T-helper 1 cell (primary cell): ENCODE measurements at places on chromosomes 2 and 18.

- no peak for DNase-seq
These were observed 88.4 kb downstream of the DDX18 start for GRCh38 chr2:117902933-117903332.

- no peak for DNase-seq
These were observed 86.6 kb downstream of the CCBE1 start for GRCh38 chr18:59610546-59611140.

- no peak for DNase-seq
These were observed 155.3 kb downstream of the COL6A3 start for GRCh38 chr2:237258615-237259014.

DNA sequence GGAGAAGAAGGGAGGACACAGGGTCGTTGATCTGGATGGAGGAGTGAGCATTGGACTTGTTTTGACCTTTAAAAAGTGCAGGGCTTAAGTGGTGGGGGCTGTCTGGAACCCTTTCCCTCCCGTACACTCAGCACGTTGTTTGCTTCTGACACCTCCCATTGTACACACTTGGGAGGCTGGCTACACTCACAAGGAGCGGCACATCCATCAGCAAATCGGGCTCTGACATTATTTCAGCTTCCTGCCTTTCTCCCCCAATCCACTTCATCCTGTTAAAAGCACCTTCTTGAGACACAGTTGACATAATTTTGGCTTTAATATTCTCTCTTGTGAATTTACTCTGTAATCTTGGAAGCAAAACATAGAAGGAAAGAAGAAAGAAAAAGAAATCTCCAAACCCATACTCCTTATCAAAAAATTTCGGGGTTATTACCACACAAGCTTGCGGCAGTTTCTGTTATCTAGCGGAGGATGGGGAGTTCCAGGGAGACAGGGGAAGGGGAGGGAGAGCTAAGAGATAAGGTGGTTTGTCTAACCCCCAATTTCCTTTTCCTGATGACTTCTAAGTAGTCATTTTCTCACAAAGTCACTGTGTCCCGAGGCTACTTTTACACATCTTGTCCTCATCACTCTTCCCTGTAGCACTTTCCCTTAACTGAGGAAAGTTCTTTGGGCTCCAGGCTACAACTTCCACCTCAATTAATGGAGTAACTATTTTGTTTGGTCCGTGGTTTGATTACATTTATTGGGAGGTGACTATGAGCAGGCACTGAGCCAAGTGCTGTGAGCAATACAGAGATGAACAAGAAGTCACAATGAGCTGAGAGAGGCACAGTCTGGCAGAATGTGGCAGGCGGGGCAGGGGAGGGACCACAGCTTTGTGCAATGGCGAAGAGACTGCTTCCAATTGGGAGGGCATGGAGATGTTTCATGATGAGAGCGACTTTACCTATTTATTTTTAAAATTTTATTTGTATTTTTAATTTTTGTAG lies 240.1 kb upstream of the MEX3C start:
- DNase-seq, result no peak

GRCh38 chr18:10234281-10234680 lies 220.2 kb upstream of the APCDD1 start:
- DNase-seq, result no peak

- no peak for DNase-seq
These were observed 87.1 kb downstream of the RTP5 start for GRCh38 chr2:241956521-241957110.

DNA sequence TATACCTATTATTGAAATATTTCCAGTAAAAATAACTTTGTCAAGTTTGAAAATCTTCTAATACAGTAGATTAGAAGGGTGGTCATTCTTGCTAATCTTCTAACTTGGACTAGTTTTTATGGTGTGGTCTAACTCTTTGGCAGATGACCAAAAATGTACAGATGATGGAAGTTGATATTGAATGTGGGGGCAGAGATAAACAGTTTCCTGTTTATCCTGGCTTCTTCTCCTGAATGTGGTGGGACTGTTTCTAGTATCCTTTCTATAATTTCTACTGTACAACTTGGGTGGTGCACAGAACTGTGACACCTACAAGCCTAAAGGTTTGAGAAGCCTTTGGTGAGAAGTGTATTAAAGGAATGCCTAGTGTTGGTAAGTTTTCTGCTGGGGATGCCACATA lies 178.7 kb downstream of the PDE11A start:
- DNase-seq, result no peak

- DNase-seq, result no peak
These were observed 33.7 kb upstream of the GTF2A1L start for GRCh38 chr2:48583961-48584360.

GRCh38 chr2:118508282-118508681 lies 339.2 kb downstream of the EN1 start:
- DNase-seq, result no peak

- no peak for DNase-seq
These were observed 225.7 kb upstream of the CCDC150 start for GRCh38 chr2:196413821-196414274.

- peak; percentile 35 for DNase-seq
These were observed 35.2 kb downstream of the SP140L start for GRCh38 chr2:230362030-230362691.

DNA sequence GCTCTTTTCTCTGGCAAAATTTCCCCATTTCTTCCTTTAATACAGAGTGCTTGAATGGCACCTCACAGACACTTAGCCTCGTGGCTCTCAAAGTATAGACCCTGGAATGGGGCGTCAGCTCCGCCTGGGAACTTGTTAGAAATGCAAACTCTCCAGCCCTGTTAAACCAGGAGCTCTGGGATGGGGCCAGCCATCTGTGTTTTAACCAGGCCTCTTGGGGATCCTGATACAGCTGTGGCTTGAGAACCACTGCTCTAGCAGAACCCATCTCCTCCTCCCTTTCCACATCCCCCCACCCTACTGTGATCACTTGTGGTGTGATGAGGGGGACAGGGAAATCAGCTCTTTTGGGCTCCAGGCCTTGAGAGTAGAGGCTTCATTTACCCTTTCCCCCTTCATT lies 15.9 kb downstream of the LTBP1 start:
- DNase-seq, result no peak

- DNase-seq, result no peak
These were observed 73.5 kb downstream of the VAPA start for GRCh38 chr18:9987345-9987744.

DNA sequence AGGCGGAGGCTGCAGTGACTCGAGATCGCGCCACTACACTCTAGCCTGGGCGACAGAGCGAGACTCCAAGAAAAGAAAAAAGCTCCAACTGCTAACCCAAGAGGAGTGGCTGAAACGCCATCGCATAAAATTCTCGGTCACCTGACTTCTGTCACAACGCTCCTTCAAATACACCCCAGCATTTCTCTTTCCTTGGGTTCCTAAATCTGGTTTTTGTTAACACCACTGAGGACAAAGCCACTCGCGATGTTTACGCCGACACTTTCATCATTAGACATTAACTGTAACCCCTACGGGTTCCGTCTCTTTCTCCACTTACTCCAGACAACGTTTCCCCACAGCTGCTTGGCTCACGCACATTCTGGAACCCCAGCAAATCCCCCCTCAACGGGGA lies 679 bp downstream of the CLK1 start:
- DNase-seq, result peak; percentile 24

- DNase-seq, result no peak
These were observed 8.6 kb upstream of the ME2 start for GRCh38 chr18:50870138-50870845.

DNA sequence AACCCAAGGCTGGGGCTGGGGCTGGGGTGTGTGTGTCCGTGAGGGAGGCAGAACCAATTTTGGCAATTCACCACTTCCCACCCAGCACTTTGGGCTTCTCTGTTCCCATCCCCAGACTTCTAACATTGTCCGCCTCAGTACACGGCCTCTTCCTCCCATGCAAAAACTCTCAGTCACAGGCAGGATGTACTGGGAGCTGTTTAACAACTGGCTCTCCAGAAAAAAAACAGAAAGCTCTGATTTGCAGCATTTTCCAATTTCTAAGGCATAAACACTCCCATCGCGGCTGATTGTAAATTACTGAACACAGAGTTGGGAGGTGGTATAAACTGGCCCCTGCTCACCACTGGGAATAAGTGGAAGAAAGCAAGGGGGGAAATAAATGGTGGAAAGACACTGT lies 73.1 kb upstream of the MAP4K3 start:
- no peak for DNase-seq
